ENCODE measurements at places on chromosomes 13 and 19.

- DNase-seq = no peak
Observed at GRCh38 chr19:38120471-38121025, 103.5 kb downstream of the DPF1 start.

GRCh38 chr19:12723641-12724426 lies at the start of gene TNPO2:
Gene TNPO2 (minus strand): TSS chr19:12723932. CDS start chr19:12720977, 2,955 bp downstream.
- DNase-seq = no peak

DNA sequence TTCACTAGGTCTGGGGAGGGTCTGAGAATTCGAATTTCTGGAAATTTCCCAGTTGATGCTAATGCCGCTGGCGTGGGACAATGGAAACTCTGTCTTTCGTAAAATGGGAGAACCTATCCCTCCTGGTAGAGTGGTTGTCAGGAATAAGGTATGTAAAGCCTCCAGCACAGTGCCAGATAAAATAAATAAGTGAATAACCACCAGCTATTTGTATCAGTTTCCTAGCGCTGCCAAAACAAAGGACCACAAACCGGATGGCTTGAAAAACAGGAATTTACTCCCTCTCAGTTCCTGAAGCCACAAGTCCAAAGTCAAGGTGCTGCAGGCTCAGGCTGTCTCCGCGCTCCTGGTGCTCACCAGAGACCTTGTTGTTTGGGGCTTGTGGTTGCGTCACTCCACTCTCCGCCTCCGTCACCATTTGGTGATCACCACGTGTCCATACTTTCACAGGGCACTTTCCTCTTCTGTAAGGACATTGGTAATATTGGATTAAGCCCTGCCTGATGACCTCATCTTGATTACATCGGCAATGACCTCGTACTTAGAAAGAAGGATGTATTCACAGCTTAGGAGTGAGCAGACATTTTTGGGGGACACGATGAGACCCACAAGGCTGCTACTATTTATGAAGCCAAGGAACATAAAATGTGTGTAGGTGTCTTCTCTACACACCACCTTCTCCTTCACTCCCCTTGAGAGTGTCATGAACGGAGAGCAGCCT lies 428.5 kb downstream of the IRS2 start:
- no peak for DNase-seq

DNA sequence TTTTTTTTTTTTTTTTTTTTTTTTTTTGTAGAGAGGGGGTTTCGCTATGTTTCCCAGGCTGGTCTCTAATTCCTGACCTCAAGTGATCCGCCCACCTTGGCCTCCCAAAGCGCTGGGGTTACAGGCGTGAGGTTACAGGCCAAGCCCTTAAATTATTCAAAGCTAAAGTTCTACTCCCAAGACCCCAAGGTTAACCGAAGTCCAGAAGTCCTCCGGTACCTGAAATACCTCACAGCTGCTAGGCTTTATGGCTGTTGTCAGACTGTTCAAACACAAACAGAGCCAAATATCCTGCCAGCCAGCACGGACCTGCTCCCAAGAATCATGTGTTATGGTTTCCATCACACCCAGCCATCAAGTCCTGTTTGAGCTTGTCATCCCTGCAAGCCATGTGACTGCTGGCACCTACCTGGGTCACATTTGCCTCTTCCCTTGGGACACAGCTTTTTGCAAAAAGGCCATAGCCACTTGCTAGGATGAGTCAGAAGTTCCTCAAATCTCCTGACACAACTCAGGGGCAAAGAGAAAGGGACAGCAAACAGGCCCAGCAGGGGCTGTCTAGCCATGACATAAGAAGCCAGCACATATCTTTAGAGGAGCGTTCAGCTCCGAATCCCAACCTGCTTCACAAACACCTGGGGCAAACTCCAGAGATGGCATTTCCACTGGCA lies 129.9 kb downstream of the FOXO1 start:
- DNase-seq = no peak

DNA sequence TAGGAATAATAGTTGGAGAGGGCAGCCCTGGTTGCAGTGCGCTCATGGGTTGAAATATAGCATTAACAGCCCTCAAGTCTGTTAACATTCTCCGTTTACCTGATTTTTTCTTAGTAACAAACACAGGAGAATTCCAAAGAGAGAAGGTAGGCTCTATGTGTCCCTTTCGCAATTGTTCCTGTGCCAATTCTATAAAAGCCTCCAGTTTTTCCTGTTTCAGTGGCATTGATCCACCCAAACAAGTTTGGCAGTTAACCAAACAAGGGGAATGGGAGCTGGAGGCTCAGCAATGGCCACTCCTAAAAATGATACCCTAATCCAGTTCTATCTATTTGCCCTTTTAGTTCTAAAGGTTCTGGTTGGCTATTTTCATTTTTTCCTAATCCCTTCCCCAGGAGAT lies 151.6 kb downstream of the ZNF486 start:
- DNase-seq = no peak

DNA sequence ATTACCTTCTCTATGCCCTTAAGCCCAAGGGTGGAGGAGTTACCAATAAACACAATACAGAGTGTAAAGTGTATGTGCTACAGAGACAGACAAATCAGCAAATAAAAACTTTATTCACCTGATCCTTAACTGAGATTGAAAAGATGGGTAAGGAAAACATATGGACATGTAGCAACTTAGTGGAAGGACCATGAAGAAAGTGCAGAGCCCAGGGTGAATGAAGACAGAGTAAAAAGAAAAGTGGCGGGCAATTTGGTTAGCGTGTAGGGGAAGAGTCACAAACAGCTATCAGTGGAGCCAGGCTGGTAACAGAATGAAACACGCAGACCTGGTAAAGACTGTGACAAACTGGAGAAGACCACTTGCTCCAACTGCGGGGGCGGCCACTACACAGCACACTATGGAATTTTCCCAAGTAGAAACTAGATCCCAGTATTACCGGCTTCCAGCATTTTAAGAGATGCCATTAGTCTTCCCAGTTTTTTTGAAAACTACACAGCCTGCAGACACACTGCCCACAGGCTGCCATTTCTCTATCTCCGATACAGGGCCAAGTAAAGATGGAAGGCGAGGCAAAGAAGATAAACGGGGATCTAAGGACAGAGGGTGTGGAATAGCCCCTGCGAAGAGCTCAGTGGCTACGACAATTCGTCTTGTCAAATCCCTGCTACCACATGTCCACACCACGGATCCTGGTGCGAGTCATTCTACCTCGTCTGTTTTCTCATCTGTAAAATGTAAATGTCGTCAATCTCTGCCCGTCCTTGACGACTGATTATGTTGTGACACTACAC lies 1.2 kb downstream of the UQCRFS1 start:
- DNase-seq = no peak

GRCh38 chr13:106100171-106100919 lies 435.1 kb downstream of the EFNB2 start:
- peak; percentile 68 for DNase-seq

DNA sequence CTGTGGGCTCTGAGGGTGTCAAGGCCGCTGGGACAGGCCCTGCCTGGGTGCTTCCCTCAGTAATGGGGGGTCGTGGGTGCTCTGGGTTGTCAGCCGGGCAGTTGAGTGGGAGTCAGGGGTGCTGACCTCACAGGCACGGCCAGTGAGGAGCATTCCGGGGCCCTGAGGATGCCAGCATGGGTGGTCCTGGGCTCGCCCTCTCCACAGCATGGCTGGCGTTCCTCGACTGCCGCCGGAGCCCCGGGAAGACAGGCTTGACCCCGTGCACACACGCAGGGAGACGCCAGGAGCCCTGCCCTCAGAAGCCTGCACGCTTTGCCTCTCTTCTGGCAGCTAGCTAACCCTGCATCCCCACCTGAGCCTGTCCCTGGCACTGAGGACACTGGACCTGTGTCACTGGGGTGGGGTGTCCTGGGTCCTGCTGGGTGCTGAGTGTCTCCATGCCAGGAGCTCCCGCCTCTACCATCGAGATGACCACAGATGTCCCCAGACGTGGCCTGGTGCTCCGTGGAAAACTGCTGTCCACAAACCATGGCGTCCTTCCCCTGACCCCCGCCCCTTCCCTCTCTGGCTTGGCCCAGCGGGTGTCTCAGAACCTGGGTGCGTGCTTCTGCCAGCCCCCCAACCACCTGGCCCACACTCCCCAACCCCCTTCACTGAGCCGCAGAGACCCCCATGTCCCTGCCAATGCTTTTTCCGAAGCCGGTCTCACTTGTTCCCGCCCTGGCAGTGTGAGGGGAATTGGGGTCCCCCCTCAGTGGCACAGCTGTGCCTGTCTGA lies 4.4 kb upstream of the NDUFS7 start:
- DNase-seq = no peak

DNA sequence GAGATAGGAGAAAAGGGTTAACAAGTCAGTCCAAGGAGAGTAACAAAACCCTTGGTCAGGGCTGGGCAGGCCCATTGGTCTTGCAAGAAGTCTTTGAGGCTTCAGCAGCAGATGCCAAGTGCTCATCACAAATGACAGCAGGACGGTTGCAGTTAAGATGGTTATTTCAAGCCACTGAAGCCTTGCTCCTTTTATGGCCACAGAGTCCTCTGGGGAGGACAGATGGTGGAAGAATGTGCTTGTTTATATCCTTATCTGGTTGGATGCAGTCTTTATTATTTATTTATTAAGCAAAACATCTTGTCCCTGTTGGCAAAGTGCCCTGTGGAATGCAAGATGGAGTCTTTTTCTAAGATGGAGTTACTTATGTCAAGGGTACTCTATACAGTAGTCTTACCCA lies 19.2 kb upstream of the ZNF331 start:
- no peak for DNase-seq

DNA sequence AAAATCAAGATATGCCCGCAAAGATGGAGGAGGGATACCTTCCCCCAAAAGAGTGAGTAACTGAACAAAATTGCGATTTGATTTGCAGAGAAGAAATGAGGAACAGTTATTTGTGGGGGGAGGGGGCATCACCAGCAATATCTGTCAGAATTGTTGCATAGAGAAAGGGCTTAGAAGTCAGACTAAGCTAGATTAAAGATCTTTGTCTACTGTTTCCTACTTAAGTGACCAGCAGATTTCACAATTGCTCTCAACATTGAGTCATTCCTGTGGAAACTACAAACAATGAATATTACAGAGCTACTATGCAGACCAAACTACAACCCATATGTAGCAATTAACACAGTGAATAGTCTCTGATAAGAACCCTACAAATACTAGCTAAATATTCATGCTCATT lies 27.4 kb downstream of the FPR3 start:
- no peak for DNase-seq

- DNase-seq = no peak
Observed at GRCh38 chr19:20276011-20276731, 109.2 kb downstream of the ZNF486 start.

GRCh38 chr13:71274923-71275608 lies 591.9 kb downstream of the DACH1 start:
- DNase-seq = no peak

GRCh38 chr19:33429891-33430673 lies 56.6 kb downstream of the CEBPG start:
- no peak for DNase-seq

- peak; percentile 76 for DNase-seq
Observed at GRCh38 chr19:7605490-7606222, 10.0 kb downstream of the CAMSAP3 start.

- DNase-seq = no peak
Observed at GRCh38 chr13:110421696-110422385, 114.8 kb downstream of the COL4A2 start.

GRCh38 chr13:75165543-75166230 lies 316.3 kb downstream of the TBC1D4 start:
- DNase-seq = no peak

DNA sequence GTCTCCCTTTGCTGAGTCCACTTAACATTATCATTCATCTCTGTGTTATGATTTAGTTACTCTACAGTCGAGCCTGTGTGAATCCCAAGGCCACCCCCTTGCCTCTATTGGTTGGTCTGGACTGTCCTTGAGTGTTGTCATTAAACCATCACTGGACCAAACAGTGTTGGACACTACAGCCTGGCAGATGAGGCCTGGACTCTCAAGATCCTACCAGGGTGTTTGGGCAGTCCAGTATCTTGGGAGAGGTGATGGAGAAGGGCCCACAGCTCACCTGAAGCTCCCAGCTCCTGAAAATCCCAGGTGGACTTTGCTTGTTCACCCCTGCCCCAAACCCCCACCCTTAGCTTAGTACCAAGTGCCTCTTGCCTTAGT lies 3.8 kb downstream of the CHMP2A start:
- DNase-seq = no peak

DNA sequence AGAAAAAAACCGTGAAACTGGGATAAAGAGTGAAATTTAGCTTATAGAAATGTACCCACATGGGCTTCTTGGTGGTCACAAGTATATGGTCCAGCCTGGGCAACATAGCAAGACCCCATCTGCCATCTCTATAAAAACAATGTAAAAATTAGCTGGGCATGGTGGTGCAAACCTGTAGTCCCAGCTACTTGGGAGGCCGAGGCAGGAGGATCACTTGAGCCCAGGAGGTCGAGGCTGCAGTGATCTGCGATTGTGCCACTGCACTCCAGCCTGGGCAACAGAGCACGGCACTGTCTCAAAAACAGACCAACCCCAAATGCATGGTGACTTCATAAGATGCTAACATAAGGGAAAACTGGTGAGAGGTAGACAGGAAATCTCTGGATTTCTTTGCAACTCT lies 54.4 kb downstream of the GNG7 start:
- DNase-seq = no peak

GRCh38 chr13:37383046-37383445 lies 215.5 kb downstream of the POSTN start:
- no peak for DNase-seq

GRCh38 chr19:8305798-8306197 lies 2.4 kb downstream of the CD320 start:
- no peak for DNase-seq

- no peak for DNase-seq
Observed at GRCh38 chr13:28357247-28357825, 137.6 kb downstream of the FLT1 start.

GRCh38 chr19:40286235-40286970 lies 1.3 kb upstream of the AKT2 start:
- no peak for DNase-seq

DNA sequence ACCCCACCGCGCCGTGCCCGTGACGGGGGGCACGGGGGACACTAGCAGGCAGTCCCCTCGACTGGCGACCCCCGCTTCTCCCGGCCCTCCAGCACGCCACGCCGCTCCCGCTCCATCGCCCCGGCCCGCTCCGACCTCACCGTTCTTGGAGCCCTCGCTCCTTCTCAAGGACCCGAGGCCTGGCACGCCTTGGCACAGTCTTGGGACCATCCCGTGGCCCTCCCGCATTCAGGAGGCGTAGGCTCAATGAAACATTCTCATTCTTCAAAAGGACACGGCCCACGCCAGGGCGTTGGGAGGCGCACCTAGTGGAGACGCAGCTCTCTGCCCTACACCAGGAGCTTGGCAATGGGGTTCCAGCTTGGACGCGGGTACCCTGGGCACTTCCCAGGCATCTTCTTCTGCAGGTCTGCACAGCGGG lies 473 bp upstream of the CERS1 start:
- no peak for DNase-seq

GRCh38 chr19:14033946-14034345 lies 2.4 kb downstream of the IL27RA start:
- DNase-seq = no peak

DNA sequence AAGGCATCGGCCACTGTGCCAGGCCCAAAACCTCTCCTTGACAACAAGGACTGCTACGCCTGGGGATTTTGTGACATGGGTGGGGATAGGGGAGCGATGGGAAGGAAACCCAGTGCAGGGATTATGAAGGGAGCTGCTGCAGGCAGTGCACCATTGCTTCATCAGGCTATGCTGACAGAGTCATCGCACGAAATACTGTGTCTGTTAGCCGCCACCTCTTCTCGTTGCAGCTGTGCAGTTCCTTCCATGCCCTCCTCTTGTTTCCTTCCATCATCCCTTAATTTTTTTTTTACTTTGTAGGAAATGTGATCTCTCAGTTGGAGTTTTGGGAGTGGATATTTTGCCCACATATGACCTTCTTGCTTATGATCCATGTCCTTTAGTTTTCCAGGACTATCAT lies 178.7 kb downstream of the RFC3 start:
- no peak for DNase-seq

GRCh38 chr19:50794074-50794875 lies 4.1 kb downstream of the ACP4 start:
- DNase-seq = no peak

Data from iPS DF 6.9 (cell line).